ENCODE measurements at places on chromosomes 5 and 9.

GRCh38 chr9:23117616-23118015 lies 671.0 kb downstream of the DMRTA1 start:
- DNase-seq: no peak

- peak; percentile 72 for DNase-seq
These were observed 593 bp downstream of the BRD3OS start for GRCh38 chr9:134025606-134026541.

GRCh38 chr9:130137081-130137640 lies 35.0 kb upstream of the NCS1 start:
- no peak for DNase-seq

GRCh38 chr9:128178806-128179431 lies 12.5 kb downstream of the CIZ1 start:
- no peak for DNase-seq

- DNase-seq: no peak
These were observed 531 bp downstream of the ABO start for GRCh38 chr9:133274236-133275104.

GRCh38 chr5:126137891-126138280 lies 285.3 kb upstream of the GRAMD2B start:
- DNase-seq: no peak

DNA sequence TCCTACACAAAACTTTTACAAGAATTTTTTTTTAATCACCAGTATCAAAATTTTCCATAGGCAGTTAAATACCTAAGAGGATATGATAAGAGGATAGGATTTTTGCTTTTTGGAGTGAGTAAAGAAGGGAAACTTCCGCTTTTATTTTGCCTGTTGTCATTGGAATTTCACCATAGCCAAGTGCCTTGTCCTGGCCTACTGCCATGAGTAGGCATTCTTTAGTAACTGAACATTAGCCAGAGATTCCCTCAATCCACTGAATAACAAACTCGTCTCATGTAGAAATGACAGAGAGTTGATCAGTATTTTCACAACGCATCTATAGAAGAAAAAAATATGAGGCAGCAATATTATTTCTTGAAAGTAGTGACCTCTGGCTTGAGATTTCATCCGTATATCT lies 289.6 kb upstream of the ADAMTSL1 start:
- peak; percentile 26 for DNase-seq

Measured in spinal cord (tissue), 10 donors.